ENCODE measurements at places on chromosomes 4 and X.
A peak's percentile ranks its signal among the peaks of the same experiment; 100 is the strongest.

DNA sequence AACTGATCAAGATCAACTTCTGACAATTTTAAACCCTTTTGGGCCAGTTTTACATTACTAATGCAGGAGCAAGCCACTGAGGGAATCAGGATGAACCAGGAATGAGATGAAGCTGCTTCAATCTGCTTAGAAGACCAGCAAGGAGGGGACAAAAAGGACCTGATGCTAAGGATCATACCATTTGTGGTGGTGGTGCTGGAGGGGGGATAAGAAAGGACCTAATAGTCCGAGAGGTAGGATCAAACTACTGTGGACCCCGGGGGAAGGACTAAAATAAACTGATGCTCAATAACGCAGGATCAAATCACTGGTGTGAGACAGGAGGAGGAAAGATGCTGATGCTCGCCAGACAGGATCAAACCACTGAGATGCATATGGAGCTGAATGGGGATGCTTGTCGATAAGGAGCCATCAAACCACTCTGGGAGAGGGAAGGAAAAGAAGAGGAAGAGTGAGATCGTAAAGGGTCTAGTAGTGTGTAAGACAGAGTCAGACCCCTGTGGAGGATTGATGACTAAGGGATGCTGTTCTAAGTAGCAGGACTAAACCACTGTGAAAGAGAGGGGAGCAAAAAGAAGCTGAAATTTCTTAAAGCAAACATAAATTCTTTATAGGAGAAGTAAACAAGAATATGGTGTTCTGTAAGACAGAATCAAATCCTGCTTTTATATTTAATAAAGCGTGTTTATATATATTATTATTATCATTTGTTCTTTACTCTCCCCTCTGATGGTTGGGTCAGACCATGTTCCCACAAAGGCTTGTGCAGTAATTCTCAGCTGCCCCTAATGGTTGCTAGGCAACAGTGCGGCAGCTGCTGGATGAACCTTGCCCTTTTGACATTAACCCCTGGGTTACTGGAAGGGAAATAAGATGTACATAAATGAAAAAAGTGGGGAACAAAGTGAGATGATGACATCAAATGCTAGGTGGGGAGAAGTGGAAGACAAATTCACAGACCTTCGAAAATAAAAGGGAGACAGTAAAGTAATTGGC, 432.5 kb upstream of the FGF16 start:
- DNase-seq, result no peak

DNA sequence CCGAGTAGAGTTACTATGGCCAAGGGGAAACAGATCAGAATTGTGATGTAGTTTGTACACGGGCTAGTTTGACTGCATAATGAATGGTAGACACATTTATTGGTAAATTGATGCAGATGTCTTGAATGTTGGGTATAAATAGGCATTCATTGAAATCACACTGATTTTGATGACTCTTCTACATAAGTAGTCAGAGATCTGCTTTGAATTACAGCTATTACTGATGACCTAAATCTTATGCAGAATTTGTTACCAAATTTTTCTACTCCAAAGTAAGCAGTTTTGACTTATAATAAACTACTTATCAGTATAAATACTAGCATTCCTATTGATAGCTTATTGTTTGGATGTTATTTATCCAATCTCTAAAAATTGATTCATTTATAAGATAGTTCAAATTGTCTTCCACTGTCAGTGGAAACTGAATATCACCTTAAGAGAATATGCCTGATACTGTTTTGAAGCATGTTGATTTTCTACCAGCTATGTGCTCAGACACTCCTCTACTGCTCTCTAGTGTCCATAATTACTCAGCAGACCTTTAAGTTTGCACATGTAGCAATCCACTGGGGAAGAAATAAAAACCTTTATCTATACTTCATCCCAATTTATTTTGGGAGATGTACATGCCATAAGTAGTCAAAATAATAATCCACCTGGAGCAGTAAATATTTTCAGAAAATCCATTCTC, 120.3 kb downstream of the RASL11B start:
- DNase-seq, result no peak

DNA sequence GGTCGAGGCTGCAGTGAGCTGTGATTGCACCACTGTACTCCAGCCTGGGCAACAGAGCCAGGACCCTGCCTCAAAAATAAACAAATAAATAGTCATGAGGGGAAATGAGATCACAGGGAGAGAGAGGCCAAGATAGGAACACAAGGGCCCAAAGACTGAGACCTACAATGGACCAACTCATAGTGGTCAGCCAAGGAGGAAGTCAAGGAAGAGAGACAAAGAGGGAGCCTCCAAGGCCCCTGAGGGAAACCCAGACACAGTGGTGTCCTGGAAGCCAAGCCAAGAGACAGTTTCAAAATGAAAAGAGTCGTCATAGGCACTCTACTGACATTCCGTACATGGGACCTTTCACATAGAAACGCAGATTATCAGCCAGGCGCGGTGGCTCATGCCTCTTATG, 153.3 kb downstream of the BCOR start:
- DNase-seq, result no peak

DNA sequence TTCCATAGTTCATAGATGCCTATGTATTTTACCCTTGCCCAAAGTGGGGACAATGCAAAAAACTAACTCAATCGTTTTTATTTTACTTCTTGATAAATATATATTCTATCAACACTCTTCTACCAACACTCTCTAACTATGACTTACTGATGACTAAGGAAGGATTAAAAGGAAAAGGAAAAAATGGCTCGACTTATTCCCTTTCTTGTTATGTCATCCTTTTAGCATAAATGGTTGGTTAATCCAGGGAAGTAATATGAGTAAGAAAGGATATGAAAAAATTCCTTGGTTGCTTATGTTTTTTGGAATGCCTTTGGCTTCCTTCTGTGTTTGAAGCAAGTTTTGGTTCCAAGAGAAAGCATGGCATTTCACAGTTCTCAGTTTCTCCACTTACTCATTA, 1087.1 kb downstream of the C4orf33 start:
- no peak for DNase-seq

- DNase-seq, result no peak
These were observed 69.0 kb downstream of the GLRA2 start for GRCh38 chrX:14598330-14598729.

GRCh38 chrX:41921492-41922430, 1.6 kb downstream of the CASK start:
- peak; percentile 51 for DNase-seq

GRCh38 chrX:19070555-19070994, 51.7 kb downstream of the ADGRG2 start:
- no peak for DNase-seq

GRCh38 chr4:112516471-112517066, 589 bp upstream of the NEUROG2 start:
- DNase-seq, result no peak

DNA sequence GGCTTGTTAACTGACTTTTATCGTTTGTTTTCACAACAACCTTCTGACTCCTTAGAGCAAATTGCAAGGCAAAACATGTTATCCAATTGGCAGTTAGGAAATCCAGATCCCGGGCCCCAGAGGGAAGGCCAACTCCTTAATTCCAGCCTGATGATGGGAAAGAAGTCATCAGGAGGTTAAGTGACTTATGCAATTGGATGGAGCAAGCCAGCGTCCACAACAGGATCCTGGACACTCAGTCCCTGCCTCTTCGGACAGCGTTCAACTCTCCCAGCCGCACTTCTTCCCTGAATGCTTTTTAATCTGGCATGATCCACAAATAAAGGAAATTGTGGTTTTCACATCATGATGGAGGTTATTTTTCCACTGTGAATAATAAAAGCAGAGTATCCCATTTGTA, 310.1 kb downstream of the RAB28 start:
- no peak for DNase-seq

- DNase-seq, result no peak
These were observed 162.4 kb upstream of the GYPA start for GRCh38 chr4:144302704-144303536.

DNA sequence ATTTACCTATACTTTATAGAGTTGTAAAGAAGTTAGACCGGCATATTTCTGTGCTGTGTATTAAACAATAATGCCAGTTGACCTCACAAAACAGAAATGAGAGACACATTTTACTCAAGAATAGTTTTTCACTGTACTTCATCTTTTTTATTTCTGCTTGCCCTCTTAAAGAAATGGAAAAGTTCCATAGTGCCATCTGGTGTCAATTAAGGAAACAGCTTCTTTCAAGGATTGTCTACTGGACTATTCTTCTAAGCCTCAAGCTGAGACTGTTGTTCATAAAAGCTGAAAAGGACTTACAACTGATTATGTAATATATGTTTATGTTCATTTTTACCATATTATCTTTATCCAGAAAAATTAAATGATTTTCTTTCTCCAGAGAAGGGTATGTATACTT, 1523.7 kb downstream of the ARAP2 start:
- DNase-seq, result no peak

- DNase-seq, result no peak
These were observed 142.9 kb upstream of the SFRP2 start for GRCh38 chr4:153931804-153932203.

DNA sequence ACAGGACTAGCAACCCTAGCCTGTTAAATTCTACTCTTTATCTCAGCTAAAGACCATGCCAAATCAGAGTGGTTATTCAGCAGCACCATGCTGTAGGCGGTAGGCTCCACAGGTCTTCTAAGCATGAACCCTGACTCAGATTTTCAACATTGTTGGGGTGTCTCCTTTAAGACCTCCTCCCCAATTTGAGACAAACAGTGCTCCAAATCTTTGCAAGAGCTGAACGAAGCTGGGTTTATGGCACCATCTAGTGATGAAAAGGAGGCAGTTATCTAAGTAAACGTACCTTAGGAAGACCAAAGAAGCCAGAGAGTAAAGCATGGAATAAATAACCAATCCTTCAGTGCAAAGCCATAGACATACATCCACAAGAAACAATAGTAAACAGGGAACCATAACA, 334.5 kb upstream of the SLC7A11 start:
- no peak for DNase-seq

- DNase-seq, result no peak
These were observed 55.7 kb upstream of the CLDN34 start for GRCh38 chrX:9911487-9911886.

- DNase-seq, result no peak
These were observed 11.2 kb downstream of the IRAK1 start for GRCh38 chrX:154008521-154008920.

- no peak for DNase-seq
These were observed 72.3 kb downstream of the NR3C2 start for GRCh38 chr4:148369919-148370318.

GRCh38 chr4:71614621-71615020, 169.3 kb downstream of the GC start:
- no peak for DNase-seq

GRCh38 chr4:98909646-98910401, 19.1 kb downstream of the EIF4E start:
- no peak for DNase-seq

- peak; percentile 31 for DNase-seq
These were observed 180.7 kb downstream of the GASK1B start for GRCh38 chr4:157992038-157992705.

- peak; percentile 45 for DNase-seq
These were observed 337 bp downstream of the STIM2 start for GRCh38 chr4:26860922-26861433.

DNA sequence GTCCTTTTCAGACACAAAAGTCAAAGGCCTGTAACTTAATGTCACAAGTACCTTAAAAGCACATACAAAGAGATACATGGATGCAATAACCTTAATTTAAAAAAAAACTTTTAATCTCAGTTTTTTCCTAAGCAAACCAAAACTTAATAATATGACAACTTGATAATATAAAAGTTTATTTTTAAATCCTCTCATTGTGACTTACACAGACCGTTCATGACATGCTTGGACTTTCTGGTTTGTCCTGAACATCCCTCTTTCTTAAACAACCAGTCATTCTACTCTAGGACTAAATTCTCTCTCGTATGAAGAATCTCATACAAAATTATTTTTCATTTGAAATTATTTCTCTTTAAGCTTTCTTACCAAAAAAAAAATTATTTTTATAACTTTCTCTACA, 43.1 kb upstream of the CYP2U1 start:
- DNase-seq, result no peak

GRCh38 chr4:188688956-188689355, 549.7 kb downstream of the TRIML1 start:
- no peak for DNase-seq

DNA sequence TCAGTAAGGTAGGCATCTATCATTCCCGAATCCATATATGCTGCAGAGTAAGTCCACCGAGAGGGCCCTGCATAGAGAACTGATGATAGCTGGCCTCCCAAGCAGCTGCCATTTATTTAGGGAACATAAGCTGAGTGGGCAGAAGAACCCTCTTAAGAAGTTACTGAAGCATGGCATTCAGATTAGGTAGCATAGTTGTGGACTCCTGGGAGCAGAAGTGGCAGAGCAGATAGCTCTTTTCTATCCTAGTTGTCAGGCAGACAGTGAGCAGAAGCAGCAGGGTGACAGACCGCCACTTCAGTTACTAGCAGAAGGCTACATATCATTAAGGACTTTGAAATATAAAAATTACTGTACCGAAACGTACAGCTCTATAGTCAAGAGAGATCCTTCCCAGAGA, 454.7 kb downstream of the PPP4R3C start:
- no peak for DNase-seq

GRCh38 chrX:100649550-100650356, 5.8 kb downstream of the SRPX2 start:
- DNase-seq, result no peak

DNA sequence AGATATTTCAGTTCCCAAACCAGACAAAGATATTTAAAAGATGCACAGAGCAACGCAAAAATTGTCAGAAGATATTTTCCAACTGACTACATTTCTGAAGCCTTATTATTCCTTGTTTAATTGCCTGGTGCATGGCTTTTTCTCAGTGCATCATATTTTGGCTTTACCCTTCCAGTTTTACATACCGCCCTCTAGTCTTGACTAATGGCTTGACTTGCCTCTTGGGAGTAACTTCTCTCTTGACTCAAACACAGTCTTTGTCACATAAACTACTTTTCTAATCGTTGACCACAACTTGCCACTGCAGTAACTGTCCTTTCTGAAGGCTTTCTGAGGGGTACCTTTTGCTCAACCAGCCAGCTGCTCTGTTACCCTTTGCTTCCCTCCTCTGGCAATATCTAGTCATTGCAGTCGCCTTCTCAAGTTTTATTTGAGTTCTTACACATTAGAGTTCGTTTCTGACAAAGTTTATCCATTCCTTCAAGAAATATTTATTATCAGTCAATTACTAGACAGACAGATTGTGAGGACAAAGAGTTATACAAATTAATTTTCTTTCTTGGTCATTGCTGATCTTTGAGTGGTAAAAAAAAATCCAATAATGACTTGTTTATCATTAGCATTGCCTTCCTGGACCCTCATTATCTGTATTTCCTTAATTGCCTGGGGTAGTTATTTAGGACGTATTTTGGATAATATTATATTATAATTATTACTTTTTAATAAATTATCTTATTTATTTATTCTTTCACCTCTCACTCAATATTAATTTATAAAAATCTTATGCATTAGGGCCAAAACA, 506.9 kb upstream of the PCDH10 start:
- no peak for DNase-seq

DNA sequence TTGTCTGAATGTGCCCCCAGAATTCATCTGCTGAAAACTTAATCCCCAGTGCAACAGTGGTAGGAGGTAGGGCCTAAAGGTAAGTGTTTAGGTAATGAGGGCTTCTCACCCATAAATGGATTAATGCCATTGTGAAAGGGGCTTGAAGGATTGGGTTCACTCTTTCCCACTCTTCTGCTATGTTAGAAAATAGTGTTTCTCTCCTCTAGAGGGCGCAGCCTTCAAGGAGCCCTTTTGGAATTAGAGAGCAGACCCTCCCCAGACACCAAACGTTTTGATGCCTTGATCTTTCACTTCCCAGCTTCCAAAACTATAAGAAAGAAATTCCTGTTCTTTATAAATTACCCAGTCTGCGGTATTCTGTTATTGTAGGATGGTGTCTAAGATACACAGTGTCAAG, 706.4 kb downstream of the SMARCA1 start:
- DNase-seq, result no peak

- no peak for DNase-seq
These were observed 643.8 kb upstream of the FTHL17 start for GRCh38 chrX:31715675-31716074.
